ENCODE measurements at places on chromosomes 7 and 10.

DNA sequence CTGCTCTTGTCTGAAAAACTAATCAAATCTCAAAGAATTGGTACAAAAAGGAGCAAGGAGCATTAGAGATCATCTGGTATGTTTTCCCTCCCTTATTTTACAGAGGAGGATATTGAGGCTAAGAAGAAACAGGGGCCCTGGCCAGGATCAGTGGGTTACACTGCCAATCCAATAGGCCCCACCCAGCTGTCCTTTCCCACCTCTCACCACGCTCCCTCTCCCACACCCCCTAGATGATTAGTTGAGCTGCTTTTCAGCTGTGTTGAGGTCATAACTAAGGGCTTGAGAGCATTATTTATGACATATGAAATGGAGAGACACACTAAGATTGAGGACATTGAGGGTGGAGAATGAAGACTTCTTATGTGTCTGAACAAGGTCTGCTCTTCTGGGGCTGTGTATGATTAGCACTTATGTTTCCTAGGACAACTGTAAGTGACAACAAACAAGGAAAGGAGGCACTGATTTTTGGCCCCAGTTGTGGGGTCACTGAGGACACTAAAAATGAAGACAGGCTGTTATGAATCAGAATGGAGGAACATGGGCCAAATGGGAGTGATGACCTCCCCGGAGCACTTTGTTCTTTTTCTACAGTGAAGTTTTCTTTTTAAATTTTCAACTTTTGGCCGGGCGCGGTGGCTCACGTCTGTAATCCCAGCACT is 26.5 kb downstream of the VWA2 start:
- DNase-seq = no peak

- DNase-seq = no peak
Measured at GRCh38 chr7:10412422-10413019, 561.2 kb upstream of the PHF14 start.

DNA sequence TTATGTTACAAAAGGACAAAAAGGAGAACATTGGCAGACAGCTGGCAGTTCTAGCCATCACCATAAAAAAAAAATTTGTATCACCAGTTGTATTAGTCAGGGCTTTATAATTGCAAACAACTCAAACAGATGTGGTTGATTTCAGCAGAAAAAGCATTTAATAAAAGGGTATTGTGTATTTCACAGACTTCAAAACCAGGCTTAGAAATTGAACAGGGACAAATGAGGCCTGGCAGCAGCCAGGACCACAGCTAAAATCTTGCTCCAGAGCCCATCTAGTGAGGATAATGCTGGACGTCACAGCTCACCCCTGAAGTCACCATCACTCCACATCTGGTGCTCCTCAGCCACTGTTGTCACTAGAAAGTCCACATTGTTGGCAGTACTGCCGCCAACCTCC is 52.9 kb upstream of the CALD1 start:
- no peak for DNase-seq

DNA sequence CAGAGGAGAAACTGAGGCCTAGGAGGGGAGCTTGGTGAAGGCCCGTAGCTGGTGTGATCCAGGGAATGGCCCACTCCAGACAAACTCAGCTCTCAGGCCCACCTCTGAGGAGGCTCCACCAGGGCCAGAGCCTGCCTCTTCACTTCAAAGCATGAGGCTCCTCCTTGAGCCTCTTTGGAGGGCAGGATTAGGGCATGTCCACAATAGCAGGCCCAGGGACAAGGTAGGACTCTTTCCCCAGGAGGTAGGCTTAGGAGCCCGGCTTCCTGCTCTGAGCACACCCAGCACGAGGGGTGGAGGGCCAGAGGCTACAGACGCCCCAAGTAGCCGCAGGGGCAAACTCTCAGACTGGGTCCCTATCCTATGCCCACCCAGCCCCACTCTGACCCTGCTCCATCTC is 164.6 kb upstream of the ZMIZ1 start:
- no peak for DNase-seq

- DNase-seq = no peak
Measured at GRCh38 chr7:35652124-35652523, 42.8 kb downstream of the HERPUD2 start.

DNA sequence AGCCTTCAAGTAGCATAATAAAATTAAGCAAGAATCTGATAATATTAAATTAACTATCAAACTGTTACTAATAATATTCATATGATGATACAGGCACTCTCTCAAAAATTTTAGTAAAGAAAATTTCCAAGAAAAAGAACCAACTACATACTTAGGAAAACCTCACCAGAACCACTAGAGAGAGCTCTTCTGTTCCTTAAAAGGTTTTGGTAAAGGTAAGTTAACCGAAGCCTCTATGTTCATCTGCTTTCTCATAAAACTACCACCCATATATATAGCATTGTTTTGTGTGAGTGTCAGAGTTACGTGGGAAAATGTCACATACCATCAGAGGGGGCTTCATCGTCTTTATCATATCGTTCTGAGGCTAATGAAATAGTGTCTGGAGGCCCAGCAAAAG is 20.7 kb downstream of the SKAP2 start:
- no peak for DNase-seq
